ENCODE measurements at places on chromosomes 12 and 14.
A peak's percentile ranks its signal among the peaks of the same experiment; 100 is the strongest.

DNA sequence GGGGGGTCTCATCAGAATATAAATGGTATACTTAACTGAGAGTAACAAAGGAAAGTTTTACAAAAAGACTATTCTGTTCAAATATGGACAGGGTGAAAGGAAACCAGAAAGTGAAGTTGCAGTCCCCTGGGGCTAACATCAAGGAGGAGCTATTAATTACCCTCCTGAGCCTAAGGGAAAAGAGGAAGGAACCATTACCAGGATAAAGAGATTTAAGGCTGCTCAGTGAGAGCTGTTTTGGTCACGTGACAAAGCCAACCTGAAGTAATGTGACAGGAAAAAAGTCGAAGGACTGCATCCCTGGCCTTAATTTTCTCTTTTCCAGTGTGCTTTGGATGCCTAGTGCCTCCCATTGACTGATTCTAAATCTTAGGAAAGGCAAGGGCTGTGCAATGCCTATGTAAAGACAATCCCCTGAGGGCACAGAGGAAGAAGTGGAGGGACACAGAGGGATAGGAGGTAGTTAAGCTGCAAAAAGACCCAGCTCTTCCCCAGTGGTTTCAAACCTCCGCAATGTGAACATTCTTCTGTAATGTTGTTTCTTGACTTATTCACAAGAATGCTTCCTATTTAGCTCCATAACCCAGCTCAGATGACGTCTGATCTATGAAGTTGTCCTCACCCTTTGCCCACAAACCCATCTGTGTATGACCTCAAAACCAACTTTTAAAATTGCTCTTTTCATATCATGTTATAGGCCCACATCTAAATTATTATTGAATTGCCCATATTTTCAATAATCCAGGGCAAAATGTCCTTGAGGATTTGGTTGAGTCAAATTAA is 187.7 kb upstream of the DCN start:
- DNase-seq: no peak

DNA sequence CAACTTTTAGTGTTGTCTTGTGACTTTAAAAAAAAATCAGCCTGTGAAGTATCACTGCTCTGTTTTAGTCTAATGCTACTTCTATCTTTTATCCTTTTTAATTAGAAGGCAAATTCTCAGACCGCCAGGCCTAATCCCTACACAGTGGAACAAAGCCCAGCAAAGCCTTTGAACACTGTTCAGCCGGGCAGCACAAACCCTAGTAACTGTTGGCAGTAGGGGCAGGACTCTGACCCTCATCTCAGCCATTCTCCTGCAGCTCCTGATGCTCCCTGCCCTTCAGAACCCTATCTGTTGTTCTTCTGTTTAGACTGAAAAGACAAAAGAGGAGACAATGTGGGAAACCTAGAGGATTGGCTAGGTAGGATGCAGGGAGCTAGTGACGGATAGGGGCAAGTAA is 78.0 kb upstream of the OTX2 start:
- no peak for DNase-seq

GRCh38 chr12:65614259-65614889 is 209.9 kb upstream of the HMGA2 start:
- DNase-seq: no peak

DNA sequence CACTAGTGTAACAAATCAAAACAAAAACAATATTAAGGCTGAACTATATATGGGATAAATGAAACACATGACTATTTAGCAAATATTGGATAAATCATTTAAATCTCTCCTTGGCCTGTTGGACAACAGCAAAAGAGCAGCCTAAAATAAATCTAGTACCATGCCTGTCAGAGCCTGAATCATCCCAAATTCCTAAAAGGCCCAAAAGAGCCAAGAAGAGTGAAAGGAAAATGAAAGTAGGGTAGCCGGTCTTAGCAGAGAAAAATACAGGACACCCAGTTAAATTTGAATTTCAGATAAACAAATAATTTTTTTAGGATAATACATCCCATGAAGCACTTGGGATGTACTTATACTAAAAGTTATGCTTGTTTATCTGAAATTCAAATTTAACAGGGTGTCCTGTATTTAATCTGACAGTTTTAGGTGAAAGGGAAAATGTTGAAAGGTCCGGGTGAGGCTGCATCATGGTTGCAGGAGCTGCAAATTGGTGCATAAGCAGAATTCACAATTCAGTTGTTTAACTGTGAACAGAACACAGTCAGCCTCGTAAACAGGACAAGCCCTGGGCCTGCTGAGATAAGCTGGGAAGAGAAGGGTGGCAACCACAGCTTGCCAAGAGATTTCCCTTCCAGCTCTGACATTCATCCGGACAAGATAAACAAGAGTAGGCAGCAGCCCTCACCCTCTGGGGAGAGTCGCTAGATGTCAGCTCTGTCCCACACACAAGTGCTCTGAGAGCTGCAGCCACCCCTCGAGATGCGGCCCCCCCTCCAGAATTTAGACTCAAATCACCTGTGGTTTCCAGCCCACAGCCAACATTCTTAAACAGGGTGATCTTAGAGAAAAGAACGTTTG is 30.3 kb downstream of the DMAC2L start:
- DNase-seq: peak; percentile 25

- DNase-seq: no peak
Observed at GRCh38 chr14:94592457-94592856, 11.2 kb downstream of the SERPINA5 start.

- DNase-seq: no peak
Observed at GRCh38 chr12:123933214-123933613, 39.4 kb downstream of the CCDC92 start.

DNA sequence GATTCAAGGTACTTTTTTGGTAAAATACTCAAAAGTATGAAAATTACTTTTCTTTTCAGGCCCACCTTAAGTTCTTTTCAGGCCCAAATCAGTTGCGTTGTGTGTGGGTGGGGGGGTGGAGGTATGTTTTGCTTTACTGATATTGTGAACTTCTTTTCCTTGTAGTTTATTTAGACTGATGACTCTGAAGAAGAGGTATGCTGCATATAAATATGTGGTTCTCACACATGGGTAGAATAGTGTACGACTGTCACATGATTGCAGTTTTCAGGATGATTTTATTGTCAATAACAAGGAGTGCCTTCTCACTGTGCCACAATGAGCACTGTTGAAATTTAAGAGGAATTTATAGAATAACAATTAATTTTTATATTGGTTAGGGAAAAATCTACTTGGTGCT is 166.6 kb upstream of the ATP2B1 start:
- no peak for DNase-seq

GRCh38 chr12:112239881-112240280 is 114.5 kb downstream of the TRAFD1 start:
- DNase-seq: no peak

- no peak for DNase-seq
Observed at GRCh38 chr14:103052407-103052806, 4.9 kb downstream of the CDC42BPB start.

DNA sequence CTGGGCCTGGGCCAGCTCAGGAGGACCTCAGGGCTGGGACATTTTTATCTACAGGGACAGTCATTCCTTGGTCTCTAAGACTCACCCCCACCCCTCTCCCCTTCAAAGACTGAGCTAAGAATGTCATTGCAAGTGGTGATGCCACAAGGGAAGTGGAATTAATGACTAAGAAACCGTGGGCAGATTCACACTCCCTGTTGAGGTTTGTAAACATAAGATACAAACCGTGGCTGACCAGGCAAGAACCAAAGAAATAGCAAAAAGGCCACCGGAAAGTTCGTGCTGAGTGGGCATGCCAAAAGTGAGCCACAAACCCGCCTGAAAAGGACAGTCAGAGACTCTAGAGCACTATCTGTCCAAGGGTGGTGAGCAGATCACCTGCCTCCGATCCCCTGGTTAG is 25.7 kb downstream of the NUAK1 start:
- DNase-seq: peak; percentile 77

DNA sequence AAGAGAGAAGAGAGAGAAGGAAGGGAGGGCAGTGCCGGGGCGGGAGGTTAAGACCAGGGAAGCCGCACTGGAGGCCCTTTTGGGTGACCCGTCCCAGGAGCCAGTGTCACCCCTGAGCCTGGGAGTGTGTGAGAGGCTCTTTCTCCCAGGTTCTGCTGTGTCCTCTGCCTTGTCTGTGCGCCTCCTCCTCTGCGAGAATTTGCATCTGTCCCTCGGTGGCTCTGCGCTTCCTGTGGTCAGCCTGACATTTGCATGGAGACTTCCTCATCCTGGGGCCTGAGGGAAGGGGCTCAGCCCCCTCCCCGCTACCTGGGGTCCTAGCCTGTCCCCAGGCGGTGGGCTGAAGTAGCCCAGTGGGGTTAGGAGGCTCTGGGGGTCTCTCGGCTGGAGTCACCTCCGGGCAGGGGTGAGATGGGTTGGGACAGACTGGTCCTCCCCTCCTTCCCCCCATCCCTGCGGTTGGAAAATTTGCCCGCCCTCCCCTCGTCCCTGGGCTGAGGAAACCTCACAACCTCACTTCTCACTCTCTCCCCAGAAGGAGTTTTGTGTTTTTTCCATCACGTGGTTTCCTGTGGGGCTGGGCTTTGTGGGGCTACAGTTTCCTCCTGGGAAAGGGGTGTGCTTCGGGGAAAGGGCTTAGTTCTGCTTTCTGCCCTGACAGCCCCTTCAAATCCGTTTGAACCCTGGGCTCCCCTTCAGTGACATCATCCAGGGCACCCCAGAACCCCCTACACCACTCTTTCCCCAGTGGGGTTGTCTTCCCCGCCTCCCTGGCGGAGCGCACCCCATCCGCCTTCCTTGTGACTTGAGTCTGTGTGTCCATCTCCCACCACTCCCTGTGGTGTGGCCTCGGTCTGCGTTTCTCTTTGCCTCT is 2.5 kb downstream of the PTPN6 start:
- no peak for DNase-seq

DNA sequence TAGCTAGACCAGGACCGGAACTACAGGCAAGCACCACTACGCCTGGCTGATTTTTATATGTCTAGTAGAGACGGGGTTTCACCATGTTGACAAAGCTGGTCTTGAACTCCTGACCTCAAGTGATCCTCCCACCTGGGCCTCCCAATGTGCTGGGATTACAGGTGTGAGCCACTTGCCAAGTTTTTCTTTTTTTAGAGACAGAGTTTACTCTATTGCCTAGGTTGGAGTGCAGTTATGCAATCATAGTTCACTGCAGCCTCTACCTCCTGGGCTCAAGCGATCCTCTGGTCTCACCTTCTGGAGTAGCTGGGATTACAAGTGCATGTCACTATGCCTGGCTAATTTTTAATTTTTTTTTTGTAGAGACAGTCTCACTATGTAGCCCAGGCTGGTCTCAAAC is 201.5 kb upstream of the TBX3 start:
- DNase-seq: no peak

GRCh38 chr12:76637807-76638206 is 78.2 kb upstream of the OSBPL8 start:
- peak; percentile 19 for DNase-seq

DNA sequence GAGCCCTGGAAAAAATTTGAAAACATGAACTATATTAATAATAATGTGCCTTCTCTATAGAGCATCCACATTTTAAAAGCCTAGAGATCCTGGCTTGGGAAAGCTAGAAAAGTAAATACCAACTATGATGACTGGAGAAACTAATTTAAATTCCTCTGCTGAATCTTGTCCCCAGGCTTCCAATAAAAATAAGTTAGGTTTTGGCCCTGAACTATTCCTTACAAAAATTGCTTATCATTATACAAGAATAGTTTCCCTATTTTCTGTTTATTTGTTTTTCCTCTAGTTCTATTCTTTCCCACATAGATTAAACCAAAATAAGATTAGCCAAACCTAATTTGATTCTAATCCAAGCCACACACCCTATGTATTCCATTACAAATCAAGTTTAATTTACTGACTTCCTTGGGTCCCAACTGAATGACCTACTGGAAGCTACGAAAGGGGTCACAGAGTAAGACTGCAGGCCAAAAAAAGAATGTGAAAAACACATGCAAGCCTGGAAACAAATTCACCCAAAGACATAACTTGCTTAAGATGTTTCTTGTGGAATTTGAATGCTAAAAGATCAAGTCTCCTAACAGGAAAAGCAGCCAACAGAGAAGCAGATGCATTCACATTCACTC is 133.0 kb downstream of the PAWR start:
- DNase-seq: no peak

DNA sequence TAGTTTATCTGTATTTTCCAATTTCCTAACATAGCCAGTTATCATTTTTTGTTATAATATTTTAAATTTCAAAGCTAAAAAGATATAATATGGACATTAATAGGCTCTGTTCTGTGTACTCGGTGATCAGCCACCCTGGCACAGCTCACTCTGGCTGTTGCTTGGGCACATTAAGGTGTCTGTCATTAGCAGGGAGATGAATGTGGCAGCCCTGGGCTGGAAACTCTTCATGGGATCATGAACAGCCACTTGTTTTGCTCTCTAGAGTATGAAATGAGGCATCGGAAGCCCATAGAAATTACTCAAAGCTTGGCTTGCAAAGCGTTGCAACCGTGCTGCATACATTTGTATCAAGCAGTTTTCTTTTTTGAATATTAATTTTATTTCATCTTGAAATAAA is 233.2 kb downstream of the DACT1 start:
- no peak for DNase-seq

DNA sequence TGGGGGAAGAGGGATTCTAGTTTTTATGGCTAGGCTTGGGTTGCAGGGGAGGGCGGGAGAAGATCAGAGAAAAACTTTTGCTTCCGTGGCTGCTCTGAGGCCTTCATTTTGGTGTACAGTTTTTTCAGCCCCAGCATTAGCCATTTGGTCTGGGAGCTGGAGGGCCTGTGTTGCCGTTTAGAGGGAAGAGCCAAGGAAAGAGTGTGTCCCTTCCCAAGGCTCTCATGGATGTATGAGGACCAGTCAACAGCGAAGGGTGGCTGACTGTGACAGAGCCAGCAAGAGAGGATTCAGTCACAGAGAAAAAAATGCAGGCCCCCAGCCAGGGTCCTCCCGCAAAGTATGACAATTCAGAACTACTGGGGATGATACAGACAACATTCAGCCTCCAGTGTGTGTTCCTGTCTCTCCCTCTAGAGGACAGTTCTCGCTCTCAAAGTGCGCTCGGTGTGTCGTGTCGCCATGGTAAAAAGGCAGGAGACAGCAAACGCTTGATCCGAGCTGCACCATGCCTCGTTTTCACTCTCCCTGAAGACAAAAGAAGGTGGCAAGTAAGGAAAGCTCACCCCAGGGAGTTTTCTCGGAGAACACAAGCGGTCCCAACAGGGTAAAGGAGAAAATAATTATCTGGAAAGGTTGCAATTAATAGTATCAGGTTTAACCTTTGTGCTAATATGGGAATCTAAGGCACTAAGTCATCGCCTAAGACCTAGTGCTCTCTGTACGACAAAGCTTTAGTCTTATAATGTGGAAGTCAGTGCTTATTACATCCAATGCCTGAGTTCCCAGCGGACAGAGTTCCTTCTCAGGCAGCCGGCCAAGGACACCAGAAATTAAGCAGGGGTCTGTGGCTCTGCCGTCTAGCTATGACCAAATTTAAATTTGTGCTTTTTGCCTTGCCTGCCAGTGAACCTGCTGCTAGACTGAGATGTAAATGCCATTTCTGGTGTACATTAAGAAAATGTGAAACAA is 157.3 kb upstream of the PLXNC1 start:
- DNase-seq: no peak

GRCh38 chr12:52149651-52150241 is 42.1 kb downstream of the KRT80 start:
- peak; percentile 50 for DNase-seq

DNA sequence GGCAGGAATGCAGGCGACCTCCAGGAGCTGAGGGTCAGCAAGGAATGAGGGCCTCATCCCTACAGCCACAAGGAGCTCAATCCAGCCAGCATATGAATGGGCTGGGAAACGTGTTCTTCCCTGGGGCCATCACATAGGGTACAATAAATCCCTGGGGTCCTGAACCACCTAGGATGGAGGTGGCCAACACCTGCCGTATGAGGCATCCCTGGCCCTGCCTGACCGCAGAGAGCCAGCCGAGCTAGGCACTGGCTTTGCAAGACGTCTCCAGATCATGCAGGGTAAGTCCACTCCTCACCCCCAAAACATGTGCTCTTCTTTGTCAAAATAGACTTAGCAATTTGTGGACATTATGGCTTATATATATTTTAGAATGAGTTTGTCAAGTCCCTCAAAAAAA is 303.7 kb upstream of the DIO3 start:
- DNase-seq: no peak
